ENCODE measurements at places on chromosomes 6 and 20.

GRCh38 chr20:53873230-53873604 is 197.2 kb downstream of the BCAS1 start:
- DNase-seq, result no peak

DNA sequence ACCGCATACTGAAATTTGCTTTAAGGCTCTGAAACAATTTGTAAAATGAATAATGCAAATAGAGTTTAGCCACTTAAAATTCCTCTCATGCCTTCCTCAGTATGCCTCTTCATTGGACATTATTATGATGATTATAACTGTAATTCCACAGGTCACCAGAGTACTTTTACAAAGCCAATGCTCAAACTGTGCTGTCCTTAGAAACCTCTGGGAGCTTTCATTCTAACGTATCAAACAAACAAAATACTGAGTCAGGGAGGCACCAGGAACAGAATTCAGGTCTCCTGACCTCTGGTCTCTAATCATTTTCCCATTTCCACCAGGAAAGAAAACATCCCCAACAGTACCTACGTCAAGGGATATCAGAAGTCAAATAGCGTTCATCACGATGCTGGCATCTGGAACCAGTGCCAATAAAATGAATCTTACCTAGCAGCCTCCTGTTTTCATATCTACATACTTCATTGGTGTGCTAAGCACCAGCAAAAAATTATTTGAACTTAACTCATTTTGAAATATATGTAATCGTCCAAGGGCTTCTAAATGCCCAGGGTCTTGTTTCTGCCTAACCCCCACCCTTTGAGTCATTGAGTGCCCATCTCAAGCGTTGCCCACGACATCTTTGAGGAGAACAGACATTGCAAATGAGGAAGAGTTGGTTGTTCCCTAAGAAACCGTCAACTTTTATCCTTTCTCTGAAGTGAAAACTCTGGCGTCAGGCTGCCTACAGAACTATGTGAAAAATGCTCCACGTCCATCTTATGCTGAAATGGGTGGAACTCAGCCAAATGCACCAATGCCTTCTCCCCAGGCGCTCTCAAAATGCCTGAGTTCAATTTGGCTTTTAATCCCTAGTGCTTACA is 37.9 kb downstream of the NEDD9 start:
- peak; percentile 61 for DNase-seq

DNA sequence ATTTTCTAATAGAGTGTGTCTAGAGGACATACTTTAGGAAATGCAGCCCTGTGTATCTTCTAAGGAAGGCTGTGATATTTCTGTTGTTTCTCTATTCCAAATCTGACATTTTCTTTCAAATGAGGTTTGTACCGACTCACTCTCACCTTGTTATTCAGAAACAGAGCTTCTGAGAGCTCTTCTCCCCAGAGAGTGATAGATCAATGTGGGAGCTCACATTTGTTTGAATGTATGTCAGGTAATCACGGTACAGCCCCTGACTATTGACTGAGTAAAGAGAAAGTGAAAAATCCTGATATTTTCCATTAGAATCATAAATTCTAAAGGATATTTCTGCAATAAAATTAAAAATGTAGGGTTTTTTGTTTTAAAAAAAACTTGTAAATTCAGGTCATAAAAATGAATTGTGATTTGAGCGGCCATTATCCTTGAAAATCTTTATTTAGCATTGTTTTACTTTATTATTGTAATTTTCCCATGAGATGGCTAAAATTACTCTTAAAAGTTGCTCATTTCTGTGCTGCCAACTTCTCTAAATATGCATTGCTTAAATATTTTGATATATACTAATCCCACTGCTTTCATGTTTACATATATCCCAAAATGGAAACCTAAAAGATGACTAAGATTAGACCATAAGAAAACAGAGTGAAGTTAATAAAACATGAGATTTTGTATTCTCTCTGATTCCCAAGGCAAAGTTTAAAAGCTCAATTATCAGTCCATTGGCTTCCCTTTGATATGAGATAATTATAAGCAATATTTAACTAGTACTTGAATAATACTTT is 1226.8 kb upstream of the CITED2 start:
- no peak for DNase-seq

DNA sequence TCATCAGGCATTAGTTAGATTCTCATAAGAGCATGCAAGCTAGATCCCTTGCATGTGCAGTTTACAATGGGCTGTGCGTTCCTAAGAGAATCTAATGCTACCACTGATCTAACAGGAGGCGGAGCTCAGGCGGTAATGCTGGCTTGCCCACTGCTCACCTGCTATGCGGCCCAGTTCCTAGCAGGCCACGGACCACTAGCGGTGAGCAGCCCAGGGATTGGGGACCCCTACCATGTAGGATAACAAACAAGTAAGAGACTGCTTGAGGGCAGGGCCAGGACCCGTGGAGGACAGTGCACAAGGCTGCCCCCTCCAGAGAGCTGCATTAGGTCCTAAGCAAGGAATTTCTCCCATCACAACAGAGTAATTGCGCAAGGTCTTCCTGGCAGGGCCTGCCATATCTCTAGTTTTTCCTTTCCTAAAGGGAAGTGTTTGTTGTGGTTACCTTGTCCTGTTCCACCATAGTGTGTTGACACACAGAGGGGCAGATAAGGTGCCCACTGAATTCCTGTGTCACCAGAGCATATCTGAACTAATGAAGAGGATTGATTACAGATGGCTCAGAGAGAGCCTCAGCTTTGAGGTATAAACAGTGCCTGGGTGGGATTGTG is 58.0 kb downstream of the PACRG start:
- DNase-seq, result no peak

DNA sequence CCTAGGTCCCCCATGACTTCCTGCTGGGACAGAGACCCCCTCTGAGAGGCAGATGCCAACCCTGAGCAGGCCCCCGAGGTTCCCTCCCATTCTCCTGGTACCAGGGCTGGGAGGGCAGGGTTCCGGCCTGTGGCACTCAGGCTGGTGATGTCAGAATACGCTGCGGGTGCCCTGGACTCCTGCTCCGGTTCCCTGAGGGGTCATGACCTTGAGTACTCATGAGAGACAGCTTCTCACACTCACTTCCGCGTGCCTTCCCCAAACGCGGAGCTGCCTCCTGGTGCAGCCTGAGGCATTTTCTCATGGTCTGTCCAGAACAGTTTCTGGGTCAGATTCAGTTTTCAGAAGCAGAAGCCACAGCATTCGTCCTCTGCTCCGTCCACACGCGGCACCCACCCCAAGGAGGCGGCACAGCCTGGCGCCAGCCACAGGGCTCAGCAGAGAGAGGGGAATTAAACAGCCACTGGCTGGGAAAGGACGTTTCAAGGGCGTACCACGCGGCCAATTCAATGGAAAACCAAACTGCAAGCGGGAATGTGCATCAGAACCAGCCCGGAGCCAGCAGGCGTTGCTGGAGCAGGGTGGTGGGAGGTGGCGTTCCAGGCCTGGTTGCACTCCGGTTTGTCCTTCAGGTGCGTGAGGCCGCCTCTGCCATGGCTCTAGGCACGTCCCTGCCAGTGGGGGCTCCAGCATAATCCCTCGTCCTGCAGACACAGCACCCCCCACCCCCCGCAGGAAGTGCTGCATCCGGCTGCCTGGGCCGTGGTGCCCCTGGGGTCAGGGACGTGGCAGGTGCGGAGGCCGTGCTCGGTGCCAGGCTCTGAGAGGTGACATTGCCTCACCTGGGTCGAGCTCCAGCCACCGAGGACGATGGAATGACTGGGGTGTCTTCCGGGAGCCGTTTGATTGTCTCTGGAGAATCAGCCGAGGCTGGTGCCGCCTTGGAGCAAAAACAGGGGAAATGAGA is 58.3 kb upstream of the BHLHE23 start:
- no peak for DNase-seq

- no peak for DNase-seq
Observed at GRCh38 chr6:92329208-92329847, 1090.0 kb downstream of the EPHA7 start.

- DNase-seq, result no peak
Observed at GRCh38 chr6:30683183-30683979, 3.1 kb downstream of the PPP1R18 start.

DNA sequence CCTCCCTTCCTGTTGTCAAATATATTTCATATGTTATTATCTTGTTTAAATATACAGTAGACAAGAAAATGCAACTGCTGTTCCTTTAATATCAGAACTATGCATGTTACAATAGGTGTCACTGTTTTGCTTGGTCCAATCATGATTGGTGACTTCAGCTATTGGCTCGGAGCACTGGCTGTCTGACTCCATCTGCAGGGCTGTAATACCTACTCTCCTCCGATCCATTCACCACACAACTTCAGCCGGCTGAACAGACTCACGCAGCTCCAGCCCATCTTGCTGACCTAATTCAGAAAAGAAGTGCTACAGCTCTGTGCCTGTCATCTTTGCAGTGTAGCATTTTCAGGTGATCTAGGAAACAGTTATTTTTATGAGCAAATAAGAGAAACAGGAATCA is at the start of gene BTBD3:
Gene BTBD3, plus strand, starts transcription at position 231 of the 400 bp plus-strand sequence. CDS start 383 bp downstream, outside the sequence.
- peak; percentile 33 for DNase-seq

DNA sequence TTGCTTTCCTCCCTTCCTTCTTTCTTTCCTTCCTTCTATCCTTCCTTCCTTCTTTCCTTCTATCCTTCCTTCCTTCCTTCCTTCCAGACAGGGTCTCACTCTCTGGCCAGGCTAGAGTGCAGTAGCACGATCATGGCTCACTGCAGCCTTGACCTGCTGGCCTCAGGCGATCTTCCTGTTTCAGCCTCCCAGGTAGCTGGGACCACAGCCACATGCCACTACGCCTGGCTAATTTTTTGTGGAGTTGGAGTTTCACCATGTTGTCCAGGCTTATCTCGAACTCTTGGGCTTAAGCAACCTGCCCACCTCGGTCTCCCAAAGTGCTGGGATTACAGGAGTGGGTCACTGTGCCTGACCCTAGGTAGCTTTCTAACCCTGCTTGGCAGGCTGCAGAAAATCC is 12.2 kb upstream of the SEC63 start:
- no peak for DNase-seq

GRCh38 chr6:156617376-156617775 is 159.8 kb upstream of the ARID1B start:
- DNase-seq, result no peak

DNA sequence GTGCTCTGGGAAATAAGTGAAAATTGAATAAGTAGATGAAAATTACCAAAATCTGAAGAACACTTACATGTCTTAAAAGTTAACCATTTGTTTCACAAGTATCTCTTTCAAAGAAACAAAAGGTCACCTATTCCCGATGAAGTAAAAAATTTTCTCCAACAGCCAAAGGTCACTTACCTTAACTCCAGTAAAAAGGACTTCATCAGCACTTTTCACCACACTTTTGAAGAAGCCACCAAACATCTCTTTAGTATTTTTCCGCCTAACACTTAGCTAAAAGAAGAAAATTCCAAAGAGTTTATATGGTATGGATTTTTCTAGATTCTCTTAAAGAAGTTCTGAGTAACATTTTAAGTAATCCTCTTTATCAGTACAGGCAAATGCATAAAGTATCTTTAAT is 17.3 kb downstream of the SNX5 start:
- DNase-seq, result no peak

GRCh38 chr20:35226884-35227681 is 593 bp downstream of the MMP24 start:
- DNase-seq, result no peak

- DNase-seq, result no peak
Observed at GRCh38 chr6:29924287-29924686, 18.0 kb upstream of the HLA-A start.

GRCh38 chr20:49136817-49137571 is 51.1 kb downstream of the STAU1 start:
- no peak for DNase-seq

GRCh38 chr6:129671442-129672340 is 38.3 kb downstream of the ARHGAP18 start:
- DNase-seq, result no peak

- no peak for DNase-seq
Observed at GRCh38 chr20:19876828-19877460, 118.9 kb downstream of the RIN2 start.

GRCh38 chr6:16205377-16206144 is 32.8 kb upstream of the GMPR start:
- DNase-seq, result peak; percentile 81

All from stromal cell of bone marrow (primary cell).